ENCODE measurements at places on chromosomes 13 and 19.

- DNase-seq, result no peak
Measured at GRCh38 chr19:27860309-27860934, 1352.5 kb downstream of the UQCRFS1 start.

DNA sequence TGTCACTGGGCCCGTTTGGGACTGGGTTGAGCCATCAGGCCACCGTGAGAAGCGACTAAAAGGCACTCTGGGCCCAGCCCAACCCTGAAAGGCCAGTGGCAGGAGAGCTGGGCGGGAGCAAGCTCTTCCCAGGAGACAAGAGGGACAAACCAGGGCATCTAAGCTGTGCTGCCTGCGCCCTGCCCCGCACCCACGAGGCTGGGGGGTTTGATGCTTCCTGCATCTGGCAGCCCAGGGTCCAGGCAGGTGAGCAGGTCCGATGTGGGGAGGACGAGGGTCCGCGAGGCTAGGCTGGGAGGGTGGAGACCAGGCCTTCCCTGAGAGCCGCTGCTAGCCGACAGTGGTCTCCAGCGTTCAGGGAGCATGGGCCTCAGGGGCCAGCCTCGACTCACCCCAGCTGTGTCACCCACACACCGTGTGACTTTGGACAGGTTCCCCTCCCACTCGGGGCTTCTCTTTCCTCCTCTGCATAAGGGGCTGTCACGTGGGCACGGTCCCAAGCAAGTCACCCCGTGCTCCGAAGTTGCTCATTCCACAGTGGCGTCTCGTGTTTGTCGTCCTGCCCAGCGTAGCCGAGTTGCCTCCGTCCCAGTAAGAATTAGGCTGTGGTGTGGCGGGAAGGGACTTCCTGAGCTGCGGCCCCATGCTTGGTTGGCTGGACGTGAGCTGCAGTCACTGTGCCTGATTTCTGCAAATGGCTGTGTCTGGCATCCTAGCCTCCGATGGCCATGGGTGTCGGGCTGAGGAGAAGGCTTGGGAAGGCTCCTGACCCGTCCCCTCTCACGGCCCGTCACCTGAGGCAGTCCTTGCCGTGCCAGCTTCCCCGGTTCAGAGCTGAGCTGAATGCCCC lies 15.8 kb downstream of the PLIN4 start:
- DNase-seq, result no peak

DNA sequence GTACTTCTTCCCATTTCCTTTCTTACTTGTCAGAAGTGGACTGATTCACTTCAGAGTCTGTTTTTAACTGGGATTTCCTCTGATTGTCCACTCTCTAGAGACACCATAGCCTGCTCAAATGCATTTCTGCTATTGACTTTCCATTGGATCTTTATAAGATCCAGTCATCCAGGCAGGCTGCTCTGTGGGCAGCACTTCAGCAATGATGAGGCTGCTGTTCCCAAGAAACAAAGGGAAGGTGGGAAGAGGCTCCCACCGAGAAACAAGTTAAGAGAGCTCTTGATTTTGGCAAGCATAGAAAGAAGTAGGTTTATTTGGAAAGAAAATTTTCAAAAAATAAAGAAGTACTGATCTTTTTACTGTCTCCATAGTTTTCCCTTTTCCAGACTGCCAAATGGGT lies 125.8 kb upstream of the STARD13 start:
- DNase-seq, result no peak

GRCh38 chr13:32425158-32425557 lies 2.8 kb downstream of the N4BP2L1 start:
- no peak for DNase-seq

- DNase-seq, result no peak
Measured at GRCh38 chr13:53075356-53076041, 46.9 kb downstream of the OLFM4 start.

GRCh38 chr19:48716562-48717291 lies 2.8 kb downstream of the MAMSTR start:
- DNase-seq, result peak; percentile 46

- DNase-seq, result no peak
Measured at GRCh38 chr19:35710784-35711723, 6.7 kb downstream of the ZBTB32 start.

DNA sequence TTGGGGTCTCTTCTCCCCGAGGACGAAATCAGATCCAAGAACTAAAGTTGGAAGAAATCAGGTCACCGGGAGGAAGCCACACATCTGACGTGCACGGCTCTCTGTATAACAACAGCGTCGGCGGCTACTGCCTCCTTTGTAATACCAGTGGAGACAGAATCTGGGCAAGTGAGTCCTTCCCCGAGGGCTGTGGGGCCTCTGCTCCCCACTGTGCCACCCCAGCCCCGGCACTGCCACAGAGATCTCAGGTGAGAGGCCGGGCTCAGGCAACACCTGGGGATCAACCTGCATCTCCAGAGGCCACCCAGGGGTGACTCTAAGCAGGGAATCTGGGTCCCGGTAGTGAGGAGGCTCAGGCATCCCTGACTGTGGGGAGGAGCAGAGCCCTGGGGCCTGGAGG lies 33.7 kb upstream of the C13orf46 start:
- no peak for DNase-seq

- DNase-seq, result no peak
Measured at GRCh38 chr19:33878910-33879810, 82.5 kb downstream of the KCTD15 start.

- no peak for DNase-seq
Measured at GRCh38 chr19:28633319-28634018, 579.5 kb downstream of the UQCRFS1 start.

DNA sequence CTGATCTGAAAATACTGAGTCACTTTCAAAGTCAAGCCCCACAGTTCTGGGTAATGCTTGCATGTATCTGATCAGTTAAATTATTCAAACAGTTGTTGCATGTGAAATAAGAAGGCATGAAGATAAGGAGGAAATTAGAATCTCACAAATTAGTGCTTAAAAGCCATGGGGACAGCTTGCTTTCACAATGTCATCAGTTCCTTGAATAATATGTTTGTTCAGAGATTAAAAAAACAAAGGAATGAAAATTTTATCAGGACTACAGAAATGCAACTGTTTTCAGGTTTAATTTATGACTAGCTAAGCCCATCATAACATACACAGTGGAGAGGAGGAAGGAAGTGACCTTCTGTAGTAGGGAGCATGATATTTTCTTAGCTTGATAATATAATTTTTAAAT lies 150.1 kb downstream of the OXGR1 start:
- no peak for DNase-seq

DNA sequence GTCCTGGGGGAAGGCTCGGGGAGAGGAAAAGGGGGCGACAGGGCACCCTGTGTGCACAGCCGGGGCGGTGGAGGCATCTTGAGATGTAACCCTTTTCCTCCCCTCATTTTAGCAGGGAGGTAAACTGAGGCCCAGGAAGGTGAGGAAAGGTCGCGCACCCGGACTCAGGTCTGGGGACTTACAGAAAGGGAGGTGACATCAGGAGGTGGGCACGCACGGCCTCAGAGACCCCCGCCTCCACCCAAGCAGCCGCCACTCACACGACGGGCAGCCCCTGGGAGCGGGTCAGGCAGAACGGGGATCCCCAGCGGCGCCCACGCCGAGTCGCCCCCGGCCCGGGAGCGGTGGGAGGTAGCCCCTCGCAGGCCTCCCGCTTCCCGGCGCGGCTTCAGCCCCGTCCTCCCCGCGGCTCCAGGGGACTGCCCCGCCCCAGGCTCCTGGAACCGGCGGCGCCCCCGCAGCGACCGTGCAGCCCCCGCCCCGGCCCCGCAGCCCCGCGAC lies 477 bp downstream of the PIP5K1C start:
- DNase-seq, result no peak

- DNase-seq, result no peak
Measured at GRCh38 chr13:28967029-28967915, 147.1 kb downstream of the MTUS2 start.

DNA sequence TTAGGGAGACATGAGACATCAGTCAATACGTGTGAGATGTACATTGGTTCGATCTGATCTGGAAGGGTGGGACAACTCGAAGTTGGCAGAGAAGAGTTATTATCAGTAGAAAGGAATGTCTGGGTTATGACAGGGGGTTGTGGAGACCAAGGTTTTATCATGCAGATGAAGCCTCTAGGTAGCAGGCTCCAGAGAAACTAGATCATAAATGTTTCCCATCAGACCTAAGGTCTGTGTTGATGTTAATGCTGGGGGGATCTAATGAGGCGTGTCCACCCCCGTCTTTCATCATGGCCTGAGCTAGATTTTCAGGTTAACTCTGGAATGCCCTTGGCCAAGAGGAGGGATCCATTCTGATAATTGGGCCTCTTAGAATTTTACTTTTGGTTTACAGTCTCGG lies 187.0 kb upstream of the KL start:
- DNase-seq, result no peak

Data from cerebellar nuclear complex (tissue), 1 donor.